ENCODE measurements at places on chromosomes 3 and 15.

DNA sequence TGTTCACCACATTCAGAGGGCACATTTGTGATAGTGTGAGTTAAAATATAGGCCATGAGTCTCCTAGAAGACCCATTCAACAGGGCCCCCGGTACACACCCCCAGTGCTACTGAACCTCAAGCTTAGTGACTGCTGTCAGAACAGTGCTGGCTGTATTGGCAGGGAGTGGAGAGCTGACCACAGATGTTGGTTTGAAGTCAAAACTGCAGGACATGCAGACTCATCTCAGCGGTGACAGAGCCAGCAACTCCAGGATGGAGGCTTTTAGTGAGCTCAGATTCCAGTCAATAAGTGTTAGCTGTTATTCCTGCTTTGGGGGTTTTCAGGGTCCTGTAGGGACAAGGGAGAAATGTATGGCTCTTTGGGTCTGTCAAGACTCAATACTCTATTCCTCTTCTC is 29.1 kb downstream of the PRR20G start:
- DNase-seq, result no peak

- DNase-seq, result no peak
Observed at GRCh38 chr15:87557881-87558280, 698.7 kb downstream of the NTRK3 start.

- DNase-seq, result no peak
Observed at GRCh38 chr3:53375019-53375418, 27.7 kb upstream of the DCP1A start.

- no peak for DNase-seq
Observed at GRCh38 chr3:114421204-114421603, 127.4 kb downstream of the TIGIT start.

DNA sequence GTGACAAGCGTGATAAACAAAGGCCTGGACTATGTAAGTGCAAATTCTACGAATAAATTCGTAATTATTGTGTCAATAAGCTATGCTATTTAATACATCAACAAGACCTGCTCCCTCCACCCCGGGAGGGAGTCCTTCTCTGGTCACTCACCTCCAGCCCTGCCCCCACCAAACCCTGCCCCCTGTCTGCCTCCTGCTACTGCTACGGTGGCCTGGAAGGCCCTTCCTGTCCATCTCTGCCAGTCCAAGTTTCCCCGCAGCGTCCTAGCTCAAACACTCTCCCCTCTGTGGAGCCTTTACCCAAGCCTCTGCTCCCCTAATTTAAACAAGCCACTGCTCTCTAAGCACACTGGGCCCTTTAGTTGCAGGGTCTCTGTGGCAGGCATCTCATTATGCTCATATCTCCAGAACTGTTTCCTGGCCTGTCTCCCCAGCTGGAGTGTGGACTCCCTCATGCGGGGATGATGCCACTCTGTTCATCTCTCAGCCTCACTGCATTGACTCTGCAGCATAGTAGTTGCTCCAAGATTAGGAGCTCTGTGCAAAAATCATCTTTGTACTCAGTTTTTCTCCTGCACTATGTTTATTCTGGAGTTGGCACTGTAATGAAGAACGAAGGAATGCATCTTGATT is 241.2 kb downstream of the NTRK3 start:
- no peak for DNase-seq

DNA sequence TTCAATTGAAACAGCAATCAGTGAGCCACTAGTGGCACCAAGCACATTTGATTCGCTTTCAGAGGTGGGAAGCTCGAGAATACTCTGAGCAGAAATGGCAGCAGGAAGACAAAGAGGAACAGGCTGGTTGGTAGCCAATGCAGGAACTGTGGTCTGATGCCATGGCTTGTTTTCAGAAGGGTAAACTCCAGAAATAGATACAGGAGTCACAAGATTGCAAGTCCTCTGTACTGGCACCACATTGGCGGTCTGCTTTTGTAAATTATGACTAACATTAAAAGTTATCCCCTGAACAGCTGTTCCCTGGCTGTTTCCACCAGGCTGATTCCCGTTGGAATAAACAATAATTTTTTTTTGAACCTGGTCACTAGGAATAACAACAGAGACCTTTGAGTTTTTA is 35.5 kb downstream of the USF3 start:
- no peak for DNase-seq

- DNase-seq, result no peak
Observed at GRCh38 chr15:91408476-91409076, 308.5 kb downstream of the SV2B start.

- DNase-seq, result no peak
Observed at GRCh38 chr3:9224490-9224889, 25.0 kb downstream of the SRGAP3 start.

- no peak for DNase-seq
Observed at GRCh38 chr15:70853318-70853972, 512 bp downstream of the LARP6 start.

GRCh38 chr3:32208447-32208846 is 30.0 kb upstream of the CMTM8 start:
- DNase-seq, result no peak

- no peak for DNase-seq
Observed at GRCh38 chr15:59946084-59946483, 58.0 kb upstream of the FOXB1 start.

GRCh38 chr15:36763685-36764084 is 184.3 kb downstream of the CDIN1 start:
- no peak for DNase-seq

DNA sequence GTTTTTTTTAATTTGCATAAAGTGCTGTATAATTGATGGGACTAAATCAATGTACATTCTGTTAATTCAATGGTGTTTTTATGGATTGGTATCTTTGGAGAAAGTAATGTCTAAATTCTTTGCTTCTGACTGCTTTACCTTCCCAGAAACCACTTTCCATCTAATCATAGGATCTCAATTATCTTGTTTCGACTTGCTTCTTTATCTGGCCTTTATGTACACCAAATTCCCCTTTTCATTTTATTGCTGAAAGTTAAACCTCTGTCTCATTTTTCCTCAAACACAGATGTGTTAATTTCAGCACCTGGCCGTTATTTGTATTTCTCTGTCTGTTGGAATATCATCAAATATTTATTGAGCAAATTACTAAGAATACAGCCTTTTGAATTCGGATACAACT is 287.3 kb upstream of the GBE1 start:
- no peak for DNase-seq

DNA sequence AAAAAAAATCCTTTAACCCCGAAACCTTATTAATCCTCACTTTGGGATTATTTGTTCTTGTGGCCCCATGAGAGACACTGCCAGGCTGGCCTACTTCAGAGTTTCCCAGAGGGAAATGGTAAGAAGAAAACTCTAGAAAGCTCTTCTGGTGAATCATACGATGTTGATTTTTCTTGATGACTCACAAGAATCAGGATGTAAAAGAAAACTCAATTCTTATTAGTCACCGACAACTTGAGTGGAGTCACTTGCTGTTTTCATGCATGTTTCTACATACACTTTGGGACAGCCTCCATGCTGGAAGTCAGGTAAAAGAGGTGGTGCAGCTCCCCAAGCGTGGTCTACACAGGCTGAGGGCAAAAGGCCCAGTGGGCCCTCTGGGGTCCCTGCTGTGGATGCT is 42.8 kb downstream of the MYO5C start:
- no peak for DNase-seq

GRCh38 chr15:90932660-90932991 is 277 bp upstream of the HDDC3 start:
- DNase-seq, result no peak

DNA sequence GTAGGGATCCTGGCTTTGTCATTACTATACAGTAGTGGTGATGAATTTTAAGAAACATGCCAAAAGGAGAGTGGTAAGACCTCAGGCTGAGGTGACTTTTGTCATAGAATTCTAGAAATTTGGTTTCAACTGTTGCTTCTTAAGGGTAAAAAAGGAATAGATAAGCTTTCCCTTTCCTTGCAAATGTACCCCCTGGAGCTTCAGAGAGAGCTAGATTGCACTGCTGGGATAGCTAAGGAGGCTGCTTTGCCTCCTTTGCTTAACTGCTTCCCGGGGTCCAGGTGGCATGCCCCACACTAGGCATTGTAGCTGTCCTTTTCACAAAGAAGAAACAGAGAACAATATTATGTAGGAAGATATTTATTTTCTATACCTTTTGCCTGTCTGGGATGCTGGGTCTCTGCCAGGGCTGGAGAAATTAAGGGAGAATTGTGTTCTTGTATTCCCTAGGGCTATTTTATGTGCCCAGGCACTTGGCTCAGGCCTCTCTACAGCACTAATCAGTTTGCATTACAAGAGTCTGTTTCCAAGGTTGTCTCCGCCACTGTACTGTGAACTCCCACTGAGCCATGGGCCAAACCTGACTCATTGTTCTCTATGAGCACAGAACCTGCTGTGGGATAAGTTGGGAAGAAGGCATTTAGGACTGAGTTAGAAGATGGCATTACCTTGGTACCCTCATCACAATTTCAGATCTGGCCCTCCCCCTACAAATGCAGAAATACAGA is 460.0 kb downstream of the PDCD6IP start:
- no peak for DNase-seq

- DNase-seq, result no peak
Observed at GRCh38 chr15:62552444-62552843, 387.4 kb upstream of the C2CD4B start.

- DNase-seq, result no peak
Observed at GRCh38 chr3:57896031-57896430, 112.2 kb upstream of the FLNB start.

GRCh38 chr15:40388941-40389823 is 6.7 kb downstream of the KNSTRN start:
- no peak for DNase-seq

GRCh38 chr3:21893242-21893641 is 142.2 kb upstream of the ZNF385D start:
- DNase-seq, result no peak

GRCh38 chr3:160921020-160921635 is 165.1 kb downstream of the PPM1L start:
- DNase-seq, result no peak

DNA sequence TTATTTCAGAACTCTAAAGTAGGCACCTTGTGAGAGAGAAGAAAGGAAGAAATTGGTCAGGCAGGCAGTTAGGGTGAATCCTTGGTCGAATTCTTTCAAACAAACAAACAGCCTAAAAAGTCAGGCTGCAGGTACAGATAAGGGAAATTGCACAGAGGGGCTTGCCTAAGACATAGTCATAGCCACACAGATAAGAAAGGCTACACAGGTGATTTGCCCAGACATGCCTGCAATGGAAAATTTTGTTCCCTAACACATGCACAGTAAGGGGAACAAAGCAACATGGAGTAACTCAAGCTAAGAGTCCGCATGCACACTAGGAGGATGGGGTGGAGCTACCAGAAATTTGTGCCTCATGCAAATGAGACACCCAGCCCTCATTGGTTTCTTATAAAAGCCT is 91.4 kb upstream of the TUSC7 start:
- no peak for DNase-seq

DNA sequence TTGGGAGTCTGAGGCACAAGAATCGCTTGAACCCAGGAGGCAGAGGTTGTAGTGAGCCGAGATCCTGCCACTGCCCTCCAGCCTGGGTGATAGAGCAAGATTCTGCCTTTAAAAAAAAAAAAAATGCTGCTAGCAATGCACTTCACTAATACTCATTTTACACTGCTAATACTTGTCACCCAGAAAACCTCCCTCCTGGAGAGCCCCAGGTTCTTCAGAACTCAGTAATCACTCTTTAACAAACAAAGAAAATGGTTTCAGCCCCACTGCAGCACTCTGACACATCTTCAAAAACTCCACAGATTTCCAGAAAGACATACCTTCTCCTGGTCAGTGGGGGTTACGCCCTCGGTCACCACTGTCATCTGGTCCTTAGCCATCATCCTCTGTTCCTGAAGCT is 366.7 kb downstream of the SHQ1 start:
- no peak for DNase-seq

DNA sequence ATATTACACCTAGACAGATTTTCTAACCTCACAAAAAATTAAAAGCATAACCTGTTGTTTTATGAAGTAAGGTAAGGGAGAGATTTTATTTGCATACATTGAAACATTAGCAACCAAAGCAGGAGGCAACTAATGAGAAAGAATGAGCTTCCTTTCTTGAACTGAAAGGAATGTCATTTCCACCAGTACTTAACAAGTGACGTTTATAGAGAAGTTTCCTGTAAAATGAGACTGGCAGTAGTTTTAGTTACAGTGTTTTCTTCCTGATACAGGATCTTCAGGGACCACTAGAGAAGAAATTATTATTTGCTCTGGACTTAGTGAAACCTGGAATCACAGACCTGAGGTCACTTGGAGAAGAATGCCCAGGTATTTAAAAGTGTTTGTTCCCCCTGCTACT is 27.4 kb upstream of the FRMD5 start:
- no peak for DNase-seq

GRCh38 chr3:84885199-84885882 is 73.4 kb upstream of the CADM2 start:
- DNase-seq, result no peak

DNA sequence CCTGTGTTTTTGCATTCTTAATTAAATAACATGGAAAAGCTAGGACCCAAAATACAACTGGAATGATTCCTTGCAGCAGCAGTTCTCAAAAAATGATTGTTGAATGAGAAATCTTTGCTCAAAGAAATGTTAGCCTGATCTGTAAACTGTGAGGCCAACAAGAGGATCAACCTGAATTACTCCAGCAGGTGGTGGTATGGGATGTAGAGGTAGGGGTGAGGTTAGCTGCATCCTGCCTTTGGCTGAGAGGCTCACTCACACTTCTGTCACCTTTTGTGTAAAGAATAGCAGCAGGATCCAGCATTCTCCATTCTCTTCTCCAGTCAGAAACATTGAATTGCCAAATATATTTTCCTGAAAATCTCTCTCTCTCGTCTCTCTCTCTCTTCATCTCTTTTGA is 26.5 kb upstream of the FAM98B start:
- DNase-seq, result no peak

- no peak for DNase-seq
Observed at GRCh38 chr3:38473229-38473628, 19.5 kb downstream of the ACVR2B start.

DNA sequence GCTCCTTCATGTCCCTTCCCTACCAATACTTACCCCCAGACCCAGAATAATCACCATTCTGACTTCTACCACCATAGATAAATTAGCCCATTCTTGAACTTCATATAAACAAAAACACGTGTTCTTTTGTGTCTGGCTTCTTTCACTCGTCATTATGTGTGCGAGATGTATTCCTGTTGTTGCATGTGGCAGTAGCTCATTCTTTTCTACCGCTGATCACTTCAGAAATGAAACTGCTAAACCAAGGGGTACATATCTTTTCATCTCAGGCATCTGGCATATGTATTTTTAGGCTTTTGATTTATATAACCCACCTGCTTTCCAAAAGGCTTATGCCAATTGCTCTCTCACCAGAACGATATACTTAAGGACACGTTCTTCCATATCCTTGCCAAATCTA is 13.8 kb upstream of the SCG3 start:
- no peak for DNase-seq

- DNase-seq, result no peak
Observed at GRCh38 chr3:172102883-172103310, 63.5 kb downstream of the FNDC3B start.

DNA sequence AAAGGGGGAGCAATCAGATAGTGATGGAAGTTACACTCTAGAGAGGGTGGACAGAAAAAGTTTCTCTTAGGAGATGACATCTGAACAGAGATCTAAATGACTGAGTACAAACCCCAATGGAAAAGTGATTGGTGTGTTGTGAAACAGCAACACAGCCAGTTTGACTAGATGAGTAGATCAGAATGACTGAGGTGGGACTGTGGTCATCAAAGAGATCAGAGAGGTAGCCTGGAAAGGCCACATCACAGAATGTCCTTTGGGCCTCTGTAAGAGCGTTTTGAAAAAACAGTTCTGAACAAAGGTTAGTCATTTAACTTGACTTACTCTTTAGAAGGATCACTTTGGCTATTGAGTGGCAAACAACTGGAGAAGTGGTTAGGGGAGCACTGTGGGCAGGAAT is 10.6 kb downstream of the LRRC58 start:
- no peak for DNase-seq
